ENCODE measurements at places on chromosomes 6 and 20. TPM values are rescaled to one million over a fixed set of nuclear protein-coding genes. Genes with fewer than 3 reads are reported as not detected.

The FNDC1 gene
- polyA plus RNA-seq, result 0.83 TPM

The TCF19 gene
- 95.6 TPM for polyA plus RNA-seq

The GTSF1L gene
- polyA plus RNA-seq, result not detected

The SLC26A8 gene
- polyA plus RNA-seq, result 0.14 TPM

The SLA2 gene
- 0.49 TPM for polyA plus RNA-seq

The KIF6 gene
- polyA plus RNA-seq, result 3.3 TPM

The WASF1 gene
- 66.0 TPM for polyA plus RNA-seq

Data from brain (organoid and tissue), 16 donors.